ENCODE measurements at places on chromosomes 12 and 14.
A peak's percentile ranks its signal among the peaks of the same experiment; 100 is the strongest.

GRCh38 chr14:101891471-101891870 lies 72.9 kb upstream of the DYNC1H1 start:
- no peak for DNase-seq

DNA sequence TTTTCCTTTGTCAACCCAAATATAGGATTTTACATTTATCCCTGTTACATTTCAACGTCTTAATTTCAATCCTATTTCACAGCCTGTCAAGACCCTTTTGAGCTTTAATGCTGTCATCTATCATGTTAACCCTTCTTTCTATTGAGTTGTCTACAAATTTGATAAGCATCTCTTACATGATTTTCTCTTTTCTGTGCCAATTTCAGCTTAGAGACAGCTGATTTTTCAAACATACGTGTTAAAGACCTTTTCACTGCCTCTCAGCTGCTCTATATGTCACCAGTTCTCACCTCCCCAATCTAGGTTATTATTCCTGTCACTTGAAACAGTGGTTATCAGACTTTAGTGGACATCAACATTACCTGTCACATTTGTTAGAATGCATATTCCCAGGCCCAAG lies 181.3 kb downstream of the GXYLT1 start:
- no peak for DNase-seq

GRCh38 chr12:53096089-53096741 lies 1.3 kb upstream of the IGFBP6 start:
- DNase-seq = peak; percentile 77

- no peak for DNase-seq
Observed at GRCh38 chr12:53530920-53531319, 23.6 kb upstream of the NPFF start.

DNA sequence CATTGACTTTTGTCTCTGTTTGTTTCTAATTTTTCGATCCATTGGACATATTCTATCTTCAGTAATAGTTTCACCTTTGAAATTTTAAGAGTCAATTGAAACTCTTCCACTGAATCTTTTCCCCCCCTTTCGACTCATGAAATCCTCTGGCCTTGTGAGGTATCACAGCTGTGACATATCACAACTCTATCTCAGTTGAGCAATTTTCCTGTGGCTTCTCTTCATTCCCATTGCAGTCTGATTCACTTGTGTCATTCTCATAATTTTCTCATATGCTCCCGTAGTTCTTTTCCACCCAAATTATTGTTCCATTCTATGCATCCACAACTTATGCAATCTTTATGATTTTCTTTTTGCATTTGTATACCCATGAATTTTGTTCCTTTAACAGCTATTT lies 261.6 kb downstream of the DACT1 start:
- DNase-seq = peak; percentile 65

- no peak for DNase-seq
Observed at GRCh38 chr12:83404521-83404920, 717.8 kb downstream of the TMTC2 start.

- DNase-seq = no peak
Observed at GRCh38 chr12:113333877-113334785, 778 bp downstream of the SLC8B1 start.

DNA sequence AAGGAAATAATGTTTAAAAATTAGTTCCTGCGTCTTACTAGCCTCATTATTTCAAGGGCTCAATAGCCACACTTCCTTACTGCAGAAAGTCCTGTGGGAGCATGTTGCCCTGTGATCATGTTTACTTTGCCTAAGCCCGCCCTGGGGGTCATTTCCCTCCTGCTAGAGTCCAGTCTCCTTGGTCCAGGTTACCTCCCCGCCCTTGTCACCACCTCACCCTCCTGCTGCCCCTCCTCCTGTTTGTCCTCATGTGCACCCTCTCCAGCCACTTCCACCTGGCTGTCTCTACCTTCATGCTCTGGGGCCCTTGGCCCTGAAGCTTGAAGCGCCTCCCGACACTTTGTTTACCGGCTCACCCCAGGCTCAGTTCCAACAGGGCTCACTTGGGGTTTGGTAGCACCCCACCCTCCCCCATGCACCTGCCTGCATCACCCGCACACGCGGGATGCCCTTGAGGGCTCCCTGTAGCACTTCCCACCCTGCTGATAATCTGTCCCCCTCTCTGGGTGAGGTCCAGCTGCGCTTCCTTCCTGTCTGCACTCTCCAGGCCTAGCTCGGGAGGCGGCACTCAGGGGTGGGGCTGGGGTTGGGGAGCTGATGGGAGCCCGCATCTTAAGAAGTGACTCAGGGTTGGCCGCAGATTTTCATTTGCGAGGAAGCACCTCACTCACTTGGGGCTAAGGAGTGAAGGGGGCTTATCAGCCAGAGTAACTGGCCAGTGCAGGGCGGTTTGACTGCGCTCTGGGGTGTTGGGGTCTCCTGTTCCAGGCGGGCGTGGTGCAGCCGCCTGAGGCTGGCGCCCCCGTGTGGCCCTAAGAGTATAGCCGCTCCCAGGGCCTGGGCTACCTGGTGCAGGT lies 40.1 kb downstream of the SMIM41 start:
- no peak for DNase-seq

DNA sequence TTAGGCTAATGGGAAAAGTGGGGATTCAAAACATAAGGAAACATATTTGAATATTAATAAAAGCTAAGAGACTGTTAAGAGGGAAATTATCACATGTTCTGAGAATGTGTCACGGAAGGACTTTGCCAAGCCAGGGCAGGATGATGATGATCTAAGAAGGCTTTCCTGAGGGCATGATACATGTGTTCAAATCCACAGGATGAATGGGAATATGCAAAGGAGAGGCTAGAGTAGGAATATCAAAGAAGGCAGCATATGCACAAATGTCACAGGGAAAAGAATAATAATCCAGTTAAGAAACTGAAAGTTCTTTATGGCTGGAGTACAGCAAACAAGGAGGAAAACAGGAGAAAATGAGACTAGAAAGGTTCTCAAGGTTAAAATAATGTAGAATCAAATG lies 107.0 kb downstream of the PTPRO start:
- no peak for DNase-seq

DNA sequence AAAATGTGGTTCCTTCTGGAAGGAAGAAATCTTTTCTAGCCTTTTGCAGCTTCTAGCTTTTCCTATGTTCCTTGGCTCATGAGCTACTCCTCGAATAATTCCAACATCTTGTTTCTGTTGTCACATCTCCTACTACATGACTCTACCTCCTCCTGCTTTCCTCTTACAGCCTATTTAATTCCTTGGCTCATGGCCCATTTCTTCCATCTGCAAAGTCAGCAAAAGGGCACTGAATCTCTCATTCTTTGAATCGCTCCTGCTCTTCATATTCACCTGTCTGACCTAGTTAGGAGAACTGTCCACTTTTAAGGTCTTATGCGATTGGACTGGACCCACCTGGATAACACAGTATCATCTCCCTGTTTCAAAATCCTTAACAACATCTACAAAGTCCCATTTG lies 15.8 kb downstream of the PRKD1 start:
- no peak for DNase-seq

DNA sequence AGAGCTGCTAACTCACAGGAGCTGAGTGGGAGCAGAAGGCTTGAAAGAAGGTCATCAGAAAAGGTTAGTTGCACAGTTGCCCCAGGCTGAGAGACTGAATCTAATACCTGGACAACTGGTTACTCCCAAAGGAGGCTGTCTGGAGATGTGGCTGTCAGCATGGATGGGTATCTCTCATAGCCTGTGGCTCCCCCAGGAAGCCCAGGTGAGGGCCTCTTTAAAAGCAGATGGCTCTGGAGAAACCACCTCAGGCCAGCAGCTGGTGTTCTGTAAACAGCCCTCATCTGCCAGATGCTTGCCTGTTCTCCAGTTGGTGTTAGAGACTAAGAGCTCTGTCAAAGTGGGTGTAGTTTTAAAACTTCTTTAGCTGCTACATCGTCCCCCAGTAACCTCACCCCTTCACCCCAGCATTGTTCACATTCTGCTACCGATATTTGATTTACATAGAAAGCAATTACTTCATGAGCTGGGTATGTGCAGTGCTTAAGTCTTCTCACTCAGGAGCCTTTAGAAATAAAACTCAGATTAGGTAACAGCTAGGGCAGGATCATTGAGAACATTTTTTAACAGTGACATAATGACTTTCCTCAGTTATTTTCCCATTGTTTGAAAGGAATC lies 25.8 kb downstream of the DACT1 start:
- no peak for DNase-seq

DNA sequence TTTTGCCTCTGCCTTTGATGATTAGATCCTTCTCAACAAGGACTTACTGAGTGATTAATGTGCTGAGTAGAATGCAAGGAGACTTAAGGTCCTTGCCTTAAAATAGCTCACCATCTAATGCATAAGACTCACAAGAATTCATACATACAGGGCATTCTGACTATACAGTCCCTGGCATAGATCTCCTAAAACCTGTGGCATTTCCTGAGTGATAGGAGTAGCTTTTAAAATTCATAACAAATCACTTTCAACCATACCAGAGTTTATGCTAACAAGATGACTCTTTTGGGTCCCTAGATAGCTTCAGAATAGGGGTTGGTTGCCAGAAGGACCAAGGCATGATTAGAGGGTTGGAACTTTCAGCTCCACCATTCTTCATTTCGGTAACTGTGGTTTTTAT lies 48.8 kb downstream of the STXBP6 start:
- DNase-seq = peak; percentile 36

DNA sequence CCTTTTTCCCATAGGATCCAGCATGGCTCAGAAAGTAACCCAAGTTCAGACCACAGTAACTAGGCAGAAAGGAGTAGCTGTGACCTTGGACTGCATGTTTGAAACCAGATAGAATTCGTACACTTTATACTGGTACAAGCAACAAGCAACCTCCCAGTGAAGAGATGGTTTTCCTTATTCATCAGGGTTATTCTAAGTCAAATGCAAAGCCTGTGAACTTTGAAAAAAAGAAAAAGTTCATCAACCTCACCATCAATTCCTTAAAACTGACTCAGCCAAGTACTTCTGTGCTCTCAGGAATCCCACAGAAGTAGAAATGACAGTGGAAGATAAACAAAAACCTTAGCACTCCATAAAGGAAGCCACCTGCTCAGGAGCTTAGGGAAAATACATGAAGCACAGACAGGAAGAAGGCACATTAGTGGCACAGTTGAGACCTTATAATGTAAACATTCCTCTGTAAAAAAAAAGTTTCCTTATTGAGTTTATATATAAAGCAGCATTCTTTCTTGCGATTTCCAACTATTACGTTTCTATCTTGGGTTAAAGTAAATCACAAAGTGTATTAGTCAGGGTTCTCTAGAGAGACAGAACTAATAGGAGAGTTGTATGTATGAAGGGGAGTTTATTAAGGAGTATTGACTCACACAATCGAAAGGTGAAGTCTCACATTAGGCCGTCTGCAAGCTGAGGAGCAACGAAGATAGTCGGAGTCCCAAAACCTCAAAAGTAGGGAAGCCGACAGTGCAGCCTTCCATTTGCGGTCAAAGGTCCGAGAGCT lies 398.4 kb downstream of the DAD1 start:
- DNase-seq = no peak

GRCh38 chr12:90695415-90695814 lies 259.6 kb downstream of the CCER1 start:
- no peak for DNase-seq

DNA sequence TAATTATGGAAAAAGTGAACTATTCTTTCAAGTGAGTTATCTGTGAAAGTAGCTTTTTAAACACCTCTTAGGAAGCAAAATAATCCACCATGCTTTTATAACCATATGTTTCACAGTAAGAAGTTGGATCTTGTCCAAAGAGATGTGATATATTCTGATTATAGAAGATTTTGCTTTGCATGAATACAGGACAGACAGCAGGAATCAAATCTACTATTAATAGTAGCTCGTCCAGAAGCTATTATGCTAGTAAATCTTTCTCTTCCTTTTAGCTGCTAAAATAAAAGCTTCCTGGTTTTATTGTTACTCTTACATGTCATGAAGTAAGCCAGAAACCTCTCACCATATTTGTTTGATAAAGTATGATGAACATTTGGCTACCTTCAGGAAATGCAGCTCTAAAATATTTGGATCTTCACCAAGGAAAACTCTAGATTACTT lies 257.0 kb downstream of the IPO8 start:
- DNase-seq = no peak

- no peak for DNase-seq
Observed at GRCh38 chr12:86331012-86331411, 74.8 kb upstream of the MGAT4C start.

- DNase-seq = no peak
Observed at GRCh38 chr12:56258820-56259183, 618 bp upstream of the ANKRD52 start.

DNA sequence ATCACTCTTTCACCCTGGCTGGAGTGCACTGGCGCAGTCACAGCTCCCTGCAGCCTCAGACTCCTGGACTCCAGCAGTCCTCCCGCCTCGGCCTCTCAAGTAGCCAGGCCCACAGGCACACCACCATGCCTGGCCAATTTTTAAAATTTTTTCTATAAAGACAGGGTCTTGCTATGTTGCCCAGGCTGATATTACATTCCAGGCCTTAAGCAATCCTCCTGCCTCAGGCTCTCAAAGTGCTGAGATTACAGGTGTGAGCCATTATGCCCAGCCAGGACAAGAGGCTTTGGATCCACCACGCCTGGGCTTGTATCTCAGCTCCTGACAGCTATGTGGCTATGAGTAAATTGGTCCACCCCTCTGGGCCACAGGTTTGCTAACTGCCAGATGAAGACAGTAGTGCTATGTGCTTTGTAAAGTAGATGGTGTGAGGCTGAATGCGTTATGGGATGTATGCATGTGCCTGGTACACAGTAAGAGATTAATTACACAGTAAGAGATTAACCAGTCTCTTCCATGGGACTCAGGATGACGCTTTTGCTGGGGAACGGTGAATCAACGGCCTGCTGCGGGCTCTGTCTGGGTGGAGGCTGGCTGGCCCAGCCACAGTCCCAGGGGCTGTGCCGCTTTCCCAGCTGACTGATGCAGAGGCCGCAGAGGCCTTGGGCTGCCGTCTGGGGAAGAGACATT lies 53.3 kb upstream of the NCOR2 start:
- no peak for DNase-seq

GRCh38 chr12:70849265-70849960 lies 71.1 kb downstream of the PTPRR start:
- no peak for DNase-seq

GRCh38 chr12:51590347-51591015 lies 552 bp upstream of the SCN8A start:
- peak; percentile 69 for DNase-seq

GRCh38 chr12:46359667-46360280 lies 12.8 kb downstream of the SLC38A2 start:
- DNase-seq = no peak

DNA sequence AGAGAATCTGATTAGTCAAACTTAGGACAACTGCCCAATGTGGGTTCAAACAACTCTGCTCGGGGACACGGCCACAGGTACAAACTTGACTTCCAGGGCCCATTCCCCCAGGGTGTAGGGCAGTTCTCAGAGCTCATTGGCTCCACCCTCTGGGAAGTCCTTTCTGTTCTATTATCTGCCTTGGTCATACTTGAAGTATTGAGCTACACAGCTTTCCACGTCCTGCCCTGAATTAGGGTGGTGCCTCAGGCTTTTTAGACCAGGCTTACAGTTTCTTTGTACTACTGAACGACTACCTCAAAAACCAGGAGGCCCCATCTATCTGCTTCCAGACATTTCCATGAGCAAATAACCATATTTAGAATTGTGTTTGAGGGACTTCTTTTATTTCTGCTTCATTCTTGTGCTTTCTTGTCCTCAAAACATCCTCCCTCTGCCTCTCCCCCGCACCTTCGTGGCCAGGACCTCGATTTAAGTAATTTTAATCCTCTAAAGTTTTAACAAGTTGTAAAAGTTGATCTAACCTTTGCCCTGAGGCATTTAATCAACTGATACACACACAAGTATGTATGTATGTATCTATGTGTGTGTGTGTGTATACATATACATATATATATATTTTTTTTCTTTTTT lies 281.7 kb upstream of the AMIGO2 start:
- peak; percentile 11 for DNase-seq

Data from muscle of back (tissue), 13 donors.